ENCODE measurements at places on chromosomes 6 and 20.

- no peak for DNase-seq
Observed at GRCh38 chr6:168026925-168027324, 29.5 kb downstream of the KIF25 start.

GRCh38 chr6:40743226-40743625 lies 156.1 kb upstream of the LRFN2 start:
- no peak for DNase-seq

DNA sequence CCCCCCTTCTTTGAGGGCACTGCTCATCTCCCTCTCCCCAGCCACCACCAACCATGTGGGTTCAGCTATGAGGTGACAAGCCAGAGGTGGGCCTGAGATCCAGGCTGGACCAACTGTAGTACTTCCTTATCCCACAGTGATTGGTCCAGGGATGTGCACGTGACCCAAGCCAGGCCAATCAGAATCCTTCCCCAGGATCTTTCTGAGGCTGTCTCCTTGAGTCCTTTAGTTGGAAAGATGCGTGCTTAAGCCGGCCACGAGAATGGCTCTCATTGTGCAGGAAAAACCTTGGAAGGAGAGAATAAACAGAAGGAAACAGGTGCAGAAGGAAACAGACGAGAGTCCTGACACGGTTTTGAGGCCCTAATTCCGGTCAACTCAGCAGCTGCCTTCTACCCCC lies 39.2 kb downstream of the ZC3H12D start:
- DNase-seq = no peak

- DNase-seq = no peak
Observed at GRCh38 chr6:37491171-37491829, 8.4 kb downstream of the CCDC167 start.

DNA sequence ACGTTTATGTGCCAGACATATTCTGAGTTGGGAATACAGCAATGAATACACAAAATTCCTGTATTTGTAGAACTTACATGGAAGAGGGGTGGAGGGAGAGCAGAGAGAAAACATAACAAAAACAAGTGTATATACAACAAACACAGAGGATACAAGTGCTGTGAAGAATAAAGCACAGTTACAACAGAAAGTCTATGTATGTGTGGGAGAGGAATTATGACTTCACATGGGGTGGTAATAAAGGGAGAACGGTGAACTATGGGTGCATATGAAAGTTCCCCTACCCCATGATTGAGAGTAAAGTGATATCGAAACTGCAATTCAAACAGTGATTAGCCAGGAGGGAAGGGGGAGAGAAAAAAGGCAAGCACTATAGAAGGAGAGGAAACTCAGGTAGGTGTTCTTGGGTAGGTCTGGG lies 24.6 kb downstream of the HBS1L start:
- DNase-seq = no peak

DNA sequence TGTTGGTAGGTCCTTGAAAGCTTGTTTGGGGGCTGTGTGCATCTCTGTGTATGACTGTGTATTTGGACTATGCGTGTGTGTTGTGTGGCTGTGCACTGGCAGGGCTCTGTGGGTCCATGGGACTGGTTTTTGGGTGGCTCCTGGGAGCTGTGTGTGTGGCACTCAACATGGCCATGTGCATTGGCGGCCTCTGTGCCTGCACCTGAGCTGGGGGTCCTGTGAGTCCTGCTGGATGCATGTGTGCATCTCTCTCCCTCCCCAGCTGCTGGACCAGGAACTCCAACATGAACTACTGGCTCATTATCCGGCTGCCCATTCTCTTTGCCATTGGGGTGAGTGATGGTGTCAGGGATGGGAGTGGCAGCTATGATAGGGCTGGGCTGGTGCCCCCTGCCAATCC lies 30.1 kb downstream of the GLP1R start:
- DNase-seq = no peak

DNA sequence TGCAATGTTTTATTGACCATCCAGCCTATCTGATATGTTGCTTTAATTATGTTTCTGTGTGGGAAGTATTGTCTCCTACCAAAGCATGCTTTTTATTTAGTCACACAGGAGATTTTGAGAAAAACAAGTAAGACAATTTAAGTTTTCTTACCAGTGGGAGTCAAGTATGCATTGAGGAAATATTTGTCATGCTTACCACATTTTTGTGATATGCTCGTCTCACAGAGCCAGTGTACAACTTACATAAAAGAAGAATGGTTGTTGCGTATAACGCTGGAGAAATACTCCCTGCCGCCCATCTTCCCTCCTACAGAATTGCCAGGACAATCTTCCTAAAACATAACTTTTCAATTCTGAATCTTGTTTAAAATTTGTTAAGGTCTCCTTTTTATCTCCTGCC lies 37.1 kb upstream of the FILIP1 start:
- no peak for DNase-seq

DNA sequence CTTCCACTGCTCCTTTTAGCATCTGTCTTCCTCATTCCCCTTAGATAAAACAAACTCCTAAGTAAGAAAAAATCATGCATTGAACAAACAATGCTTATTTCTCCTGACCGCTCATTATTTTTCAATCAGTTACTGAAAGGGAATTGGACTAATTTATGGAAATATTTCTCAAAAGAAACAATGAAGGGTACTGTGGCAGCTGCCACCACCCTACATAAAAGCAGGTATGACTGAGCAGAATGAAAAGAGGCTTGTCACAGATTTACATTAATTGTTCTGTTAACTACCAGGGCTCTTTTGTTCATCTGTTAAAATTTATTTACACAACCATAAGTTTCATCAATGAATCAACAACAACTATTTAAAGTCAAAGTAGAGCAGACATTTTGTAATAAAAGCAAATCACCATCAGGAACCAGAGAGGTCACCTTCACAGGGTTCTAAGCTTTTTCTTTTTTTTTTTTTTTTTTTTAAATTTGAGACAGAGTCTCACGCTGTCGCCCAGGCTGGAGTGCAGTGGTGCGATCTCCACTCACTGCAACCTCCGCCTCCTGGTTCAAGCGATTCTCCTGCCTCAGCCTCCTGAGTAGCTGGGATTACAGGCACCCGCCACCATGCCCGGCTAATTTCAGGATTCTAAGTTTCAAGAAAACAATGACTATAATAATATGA lies 204.0 kb downstream of the PTPRK start:
- no peak for DNase-seq

DNA sequence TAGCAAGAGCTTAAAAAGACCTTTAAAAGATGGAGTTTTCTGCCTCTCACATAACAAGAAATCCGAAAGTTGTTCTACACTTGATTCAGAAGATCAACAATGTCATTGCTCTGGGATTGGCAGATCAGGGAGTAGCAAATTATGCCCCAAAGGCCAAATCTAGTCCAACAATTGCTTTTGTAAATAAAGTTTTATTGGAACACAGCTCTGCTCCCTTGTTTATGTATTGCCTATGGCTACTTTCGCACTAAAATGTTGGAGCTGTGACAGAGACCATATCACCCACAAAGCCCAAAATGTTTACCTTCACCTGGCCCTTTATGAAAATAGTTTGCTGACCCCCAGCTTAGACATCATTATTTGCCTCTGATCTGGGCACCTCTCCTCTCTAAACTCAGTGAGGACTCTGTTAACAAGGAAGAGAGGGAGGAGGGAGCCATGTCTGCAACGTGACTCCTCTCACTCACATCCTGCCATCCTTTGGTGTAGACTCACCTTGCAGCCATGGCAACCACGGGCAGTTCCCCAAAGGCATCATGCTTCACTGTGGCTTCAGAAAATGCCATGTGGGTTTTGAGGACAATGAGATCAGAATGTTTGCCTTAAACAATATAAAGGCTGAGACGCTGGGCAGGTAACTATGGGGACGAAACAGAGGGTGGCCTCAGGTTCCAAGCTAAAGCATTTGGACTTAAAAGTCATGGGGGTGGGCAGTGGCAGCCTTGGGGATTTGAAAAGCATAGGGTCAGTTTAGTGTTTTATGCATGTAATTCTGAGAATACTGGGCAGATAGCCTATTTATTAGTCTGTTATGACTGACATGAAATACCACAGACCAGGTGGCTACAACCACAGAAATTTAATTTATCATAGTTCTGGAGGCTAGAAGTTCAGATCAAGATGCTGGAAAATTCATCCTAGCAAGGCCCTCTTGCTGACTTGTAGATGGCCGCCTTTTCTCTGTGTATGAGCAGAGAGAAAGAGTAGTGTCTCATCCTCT lies 149.7 kb upstream of the TNFAIP3 start:
- DNase-seq = no peak

DNA sequence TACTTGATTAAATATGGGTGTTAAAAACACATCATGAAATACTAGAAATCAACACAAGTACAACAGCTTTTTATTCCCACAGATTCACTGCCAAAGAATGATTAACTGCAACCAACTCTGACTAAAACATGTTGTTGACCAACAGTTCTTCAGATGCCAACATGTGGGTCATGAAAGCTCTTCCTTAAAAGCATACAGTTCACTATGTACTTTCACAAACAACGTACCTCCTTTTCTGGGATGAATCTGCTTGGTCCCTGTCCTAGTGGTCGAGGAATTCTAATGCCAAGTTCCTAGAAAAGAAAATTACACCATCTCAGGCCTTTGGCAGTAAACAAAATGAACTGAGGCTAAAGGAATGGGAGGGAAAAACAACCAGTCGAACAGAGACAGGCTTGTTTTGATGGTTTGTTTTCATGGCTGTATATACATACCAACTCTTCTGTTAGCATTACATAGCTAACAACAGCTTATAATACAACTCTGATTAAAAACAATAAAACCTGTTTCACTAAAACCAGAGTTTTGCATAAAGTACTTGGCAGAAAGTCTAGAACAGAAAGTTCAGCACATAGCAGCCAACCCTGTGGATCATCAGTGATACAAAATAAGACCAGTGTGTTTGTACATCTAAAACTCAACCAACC lies 92.5 kb downstream of the SESN1 start:
- no peak for DNase-seq

- no peak for DNase-seq
Observed at GRCh38 chr6:79949233-79949632, 1.9 kb upstream of the ELOVL4 start.

GRCh38 chr20:61508301-61509096 lies 256.4 kb downstream of the CDH4 start:
- no peak for DNase-seq

GRCh38 chr6:6766230-6766905 lies 177.8 kb downstream of the LY86 start:
- no peak for DNase-seq

DNA sequence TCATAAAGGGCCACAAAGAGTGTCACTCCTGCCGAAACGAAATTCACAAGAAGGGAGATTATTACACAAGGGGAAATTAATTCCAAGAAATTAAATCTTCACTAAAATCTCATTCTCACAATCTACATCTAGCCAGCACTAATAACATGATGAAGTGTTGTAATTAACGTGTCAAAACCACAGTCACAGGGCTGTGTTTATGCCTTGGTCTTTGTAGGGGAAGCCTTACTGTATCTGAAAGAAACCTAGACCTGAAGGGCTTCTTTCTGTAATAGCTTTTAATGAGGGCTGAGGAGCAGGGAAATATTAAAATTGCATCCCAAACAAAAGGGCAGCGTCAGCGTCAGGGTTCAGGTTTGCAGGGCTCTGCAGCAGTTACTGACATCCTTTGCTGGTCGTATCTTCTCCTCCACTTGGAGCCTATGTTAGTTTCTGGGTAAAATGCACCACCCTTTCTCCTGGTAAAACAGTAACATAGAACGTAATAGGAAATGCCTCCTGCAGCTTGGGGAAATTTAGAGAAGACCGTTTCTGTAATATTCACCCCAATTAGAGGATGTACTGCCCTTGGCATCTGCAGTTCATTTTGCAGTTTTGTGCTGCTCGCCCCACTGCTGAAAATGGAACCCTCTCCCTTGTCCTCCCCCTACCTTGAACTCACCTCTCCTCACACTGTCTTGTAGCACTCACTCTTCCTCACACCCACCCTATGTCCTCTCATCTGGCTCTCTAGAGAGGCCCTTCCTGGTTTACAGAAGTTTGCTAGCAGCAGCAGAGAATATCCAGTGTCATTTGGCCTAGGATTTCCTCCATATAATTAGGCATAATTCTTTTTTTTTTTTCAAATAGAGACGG lies 109.0 kb upstream of the TRAF3IP2 start:
- DNase-seq = no peak

GRCh38 chr6:168377856-168378832 lies 58.6 kb upstream of the DACT2 start:
- DNase-seq = no peak

DNA sequence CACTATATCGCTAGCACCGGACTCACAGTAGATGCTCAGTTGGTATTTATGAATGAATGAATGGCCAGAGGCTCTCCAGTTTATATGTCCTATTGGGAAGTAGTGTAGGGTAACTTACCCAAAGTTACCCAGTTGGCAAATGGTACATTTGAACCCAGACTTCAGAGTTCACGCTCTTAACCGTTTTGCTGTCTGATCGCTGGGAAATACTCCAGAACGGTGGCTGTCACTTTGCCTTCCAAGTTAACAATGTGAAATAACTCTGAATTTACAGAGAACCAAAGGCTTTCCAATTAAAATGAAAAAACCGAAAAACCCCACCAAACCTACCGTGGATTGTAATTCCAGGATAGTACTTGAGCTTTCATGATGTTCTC lies 1.6 kb downstream of the VAPB start:
- no peak for DNase-seq

DNA sequence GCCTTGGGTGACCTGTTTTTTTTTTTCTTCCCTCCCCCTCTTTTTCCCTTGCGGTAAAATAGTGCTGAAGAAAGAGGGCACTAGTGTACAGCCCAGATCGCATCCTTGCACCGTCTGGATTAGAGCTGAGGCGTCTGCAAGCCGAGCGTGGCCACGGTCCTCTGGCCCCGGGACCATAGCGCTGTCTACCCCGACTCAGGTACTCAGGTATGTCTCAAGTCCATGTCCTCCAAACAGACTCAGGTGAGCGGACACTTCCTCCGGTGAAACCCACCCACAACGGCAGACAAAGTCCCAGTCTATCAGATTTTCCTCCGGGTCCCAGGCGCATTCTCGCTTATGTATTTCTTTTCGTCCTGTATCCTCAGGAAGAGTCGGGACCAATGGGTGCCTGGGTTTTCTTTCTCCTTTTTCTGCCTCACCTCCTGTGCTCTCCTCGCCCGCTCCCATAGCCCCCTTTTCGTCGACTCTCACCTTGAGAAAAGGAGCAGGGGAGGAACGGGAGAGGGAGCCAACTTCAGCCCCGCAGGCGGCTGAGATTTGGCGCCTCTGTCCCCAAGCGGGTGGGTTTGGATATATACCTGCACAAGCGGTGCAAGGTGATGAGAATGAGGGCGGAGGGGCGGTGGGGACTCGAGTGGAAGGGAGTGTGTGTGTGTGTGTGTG lies 1.1 kb upstream of the GRM1 start:
- DNase-seq = no peak
